Fibroblast of skin of left biceps (primary cell): ENCODE measurements at places on chromosomes 5 and 9.
A peak's percentile ranks its signal among the peaks of the same experiment; 100 is the strongest.

GRCh38 chr5:129904667-129905472 lies 605 bp downstream of the CHSY3 start:
- DNase-seq: no peak

GRCh38 chr9:127506814-127507750 lies 55.8 kb downstream of the LRSAM1 start:
- no peak for DNase-seq

DNA sequence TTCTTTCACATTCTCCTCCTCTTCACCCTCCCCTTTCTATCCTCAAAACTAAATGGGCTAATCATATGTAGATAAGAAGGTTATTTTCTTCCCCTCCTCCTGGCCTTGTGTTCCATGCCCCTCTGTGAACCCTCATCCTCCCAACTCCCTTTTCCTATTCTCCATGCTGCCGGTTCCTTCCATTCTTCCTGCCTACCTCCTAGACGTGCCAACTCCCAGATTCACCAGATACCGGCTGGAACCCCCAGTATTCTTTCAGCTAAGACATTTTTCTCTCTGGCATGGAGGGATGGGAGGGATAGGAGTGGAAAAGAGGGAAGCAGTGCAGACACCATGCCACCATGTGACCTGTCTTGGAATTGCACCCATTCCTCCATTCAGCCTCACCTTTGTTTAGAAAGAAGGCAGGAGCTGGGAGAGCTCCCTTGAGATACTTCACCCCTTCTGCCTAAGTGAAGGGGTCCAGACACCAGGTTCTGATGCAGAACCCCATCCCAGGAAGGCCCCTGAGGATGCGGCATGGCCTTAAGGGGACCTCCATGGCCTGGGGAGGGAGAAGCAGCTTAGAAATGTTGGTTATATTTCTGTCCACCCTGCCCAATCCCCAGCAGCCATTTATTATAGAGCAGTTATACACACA lies 4.8 kb downstream of the DNAJB5 start:
- no peak for DNase-seq

- DNase-seq: no peak
Observed at GRCh38 chr5:141149812-141150211, at the start of gene PCDHB6. TSS of gene PCDHB6 (plus strand) at chr5:141150057. CDS start at chr5:141150258, 201 bp downstream.

DNA sequence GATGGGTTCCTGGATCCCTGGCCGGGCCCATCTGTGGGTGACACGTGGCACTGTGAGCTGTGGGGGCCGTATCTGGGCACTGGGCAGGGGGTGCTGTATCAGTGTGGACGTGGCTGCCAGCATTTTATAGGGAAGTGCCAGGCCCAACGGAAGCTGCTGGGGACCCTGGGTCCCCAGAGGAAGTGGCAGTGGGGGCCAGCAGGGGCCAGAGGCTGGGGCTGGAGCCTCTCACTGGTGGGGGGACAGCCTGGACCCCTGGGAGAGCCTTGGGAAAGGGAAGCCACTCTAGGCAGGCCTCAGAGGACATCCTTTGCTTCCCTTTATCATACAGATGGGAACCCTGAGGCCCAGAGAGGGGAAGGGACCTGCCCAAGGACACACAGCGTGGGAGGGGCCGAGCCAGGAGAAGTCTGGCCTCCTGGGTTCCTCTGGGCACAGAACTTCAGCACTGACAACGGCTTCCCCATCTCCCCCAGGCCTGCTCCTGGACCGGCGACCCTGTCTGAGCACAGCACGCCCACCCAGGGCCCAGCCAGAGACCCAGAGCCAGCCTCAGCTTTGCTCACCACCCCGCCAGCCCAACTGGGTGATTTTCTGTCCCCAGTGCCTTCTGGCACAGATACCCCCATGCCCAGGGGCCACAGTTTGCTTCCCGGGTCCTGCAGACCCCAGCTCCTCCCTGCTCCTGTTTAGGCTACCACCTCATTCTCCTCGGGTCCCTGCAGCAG lies 15.5 kb upstream of the LAMC3 start:
- no peak for DNase-seq

DNA sequence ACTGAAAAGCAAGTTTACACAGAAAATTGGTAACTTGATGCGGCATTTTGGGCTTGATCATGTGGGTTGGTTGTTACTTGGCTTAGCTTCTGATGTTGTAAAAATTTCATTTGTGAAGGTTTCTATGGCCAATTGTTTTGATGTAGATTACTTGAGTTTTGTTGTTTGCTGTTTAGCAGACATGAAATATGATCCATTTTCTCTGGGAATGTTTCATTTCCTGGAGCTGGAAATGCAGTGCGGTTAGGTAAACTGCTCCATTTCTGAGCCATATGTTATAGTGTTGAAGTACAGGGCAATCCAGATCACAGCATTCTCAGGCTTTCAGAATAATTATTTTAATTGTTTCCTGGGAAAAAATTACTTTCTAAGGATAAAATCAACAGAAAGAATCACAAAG lies 396.9 kb downstream of the ENC1 start:
- DNase-seq: no peak

DNA sequence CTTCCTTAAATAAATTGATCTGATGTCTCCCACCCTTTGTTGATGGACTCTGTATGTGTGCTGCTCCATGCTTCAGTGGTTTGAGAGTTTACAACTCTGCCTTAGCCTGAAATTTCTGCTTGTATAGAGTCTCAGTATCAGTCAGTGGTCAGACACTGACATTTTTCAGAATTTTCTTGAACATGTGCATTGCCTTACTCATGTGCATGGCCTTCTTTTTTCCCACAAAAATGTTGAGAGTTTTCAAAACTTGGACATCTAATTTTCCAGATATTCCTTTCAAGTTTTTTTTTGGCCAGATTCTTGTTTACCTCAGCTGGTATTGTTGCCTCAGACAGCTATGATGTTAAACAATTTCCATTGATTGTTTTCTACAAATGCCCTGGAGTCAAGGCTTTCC lies 427.1 kb upstream of the CHD1 start:
- no peak for DNase-seq

DNA sequence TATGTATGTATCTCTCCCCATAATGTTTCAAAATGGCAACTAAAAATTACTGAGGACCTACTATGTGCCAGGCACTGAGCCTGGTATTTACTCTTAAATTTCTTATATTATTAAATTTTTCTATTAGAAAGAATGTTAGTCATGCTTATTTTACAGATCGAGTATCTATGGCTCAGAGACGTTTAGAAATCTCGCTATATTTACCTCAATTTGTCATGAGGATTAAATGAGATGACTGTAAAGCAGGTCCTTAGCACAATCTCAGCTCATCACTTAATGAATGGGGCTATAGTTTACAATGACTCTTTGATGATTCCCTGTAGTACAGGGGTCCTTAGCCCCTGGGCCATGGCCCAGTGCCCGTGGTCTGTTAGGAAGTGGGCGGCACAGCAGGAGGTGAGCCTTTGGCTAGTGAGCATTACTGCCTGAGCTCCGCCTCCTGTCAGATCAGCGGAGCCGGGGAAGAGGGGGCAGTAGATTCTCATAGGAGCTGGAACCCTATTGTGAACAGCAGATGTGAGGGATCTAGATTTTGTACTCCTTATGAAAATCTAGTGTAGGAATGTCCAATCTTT lies 15.5 kb downstream of the ENC1 start:
- no peak for DNase-seq

DNA sequence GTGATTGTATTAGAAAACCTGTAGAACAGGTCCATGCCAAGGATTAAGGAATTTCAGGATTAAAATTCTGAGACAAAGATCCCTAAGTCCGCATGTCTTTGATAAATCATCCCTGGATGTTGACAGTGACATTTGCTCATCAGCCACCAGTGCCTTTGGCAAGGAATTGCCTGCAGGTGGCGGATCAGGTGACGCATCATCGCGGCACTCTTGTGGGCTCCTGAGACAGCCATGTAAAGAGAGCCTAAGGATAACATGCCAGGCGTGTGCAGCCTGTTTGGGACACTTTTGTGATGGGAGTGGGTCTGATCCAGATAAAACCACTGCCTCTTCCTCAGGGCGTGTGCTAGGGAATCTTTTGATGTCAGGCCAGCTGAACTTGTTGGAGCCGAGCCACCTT lies 40.6 kb downstream of the ADCY2 start:
- DNase-seq: no peak

- no peak for DNase-seq
Observed at GRCh38 chr5:168790671-168791250, 211.6 kb upstream of the PANK3 start.

- no peak for DNase-seq
Observed at GRCh38 chr9:8424786-8425410, 625.3 kb upstream of the DMAC1 start.

- DNase-seq: no peak
Observed at GRCh38 chr9:26904070-26904469, 11.5 kb upstream of the CAAP1 start.

DNA sequence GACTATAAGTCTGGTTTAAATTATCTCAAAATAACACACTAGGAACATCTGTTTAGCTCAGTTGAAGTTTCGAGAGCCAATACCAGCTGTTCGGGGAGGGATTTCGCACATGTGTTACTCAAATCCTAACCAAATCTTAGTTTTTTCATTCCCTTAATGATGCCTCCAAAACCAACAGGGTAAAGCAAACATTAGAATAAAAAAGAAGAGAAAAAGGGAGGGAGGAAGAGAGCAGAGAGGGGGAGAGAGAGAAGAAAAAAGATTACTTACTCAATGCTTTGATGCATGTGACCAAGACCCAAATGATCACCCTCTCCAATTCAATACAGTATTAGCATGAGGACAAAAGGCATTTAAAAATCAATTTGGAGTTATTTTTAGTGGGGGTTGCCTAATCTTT lies 86.0 kb upstream of the NR5A1 start:
- no peak for DNase-seq

GRCh38 chr9:127731938-127732337 lies 3.2 kb downstream of the TOR2A start:
- no peak for DNase-seq

DNA sequence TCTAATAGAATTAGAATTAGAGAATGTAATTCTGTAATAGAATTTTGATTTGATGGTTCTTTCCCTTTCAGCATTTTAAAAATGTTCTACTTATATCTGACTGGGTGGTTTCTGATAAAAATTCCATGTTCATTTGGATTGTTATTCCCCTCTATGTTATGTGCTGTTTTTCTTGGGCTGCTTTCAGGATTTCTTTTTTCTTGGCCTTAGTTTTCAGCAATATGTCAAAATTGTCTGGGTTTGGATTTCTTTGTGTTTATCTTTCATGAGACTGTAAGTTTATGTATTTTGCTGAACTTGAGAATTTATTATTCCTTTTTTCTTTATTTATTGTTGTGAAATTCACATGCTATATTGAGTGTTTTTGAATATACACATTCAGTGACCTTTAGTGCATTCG lies 189.1 kb downstream of the RANBP17 start:
- DNase-seq: no peak

DNA sequence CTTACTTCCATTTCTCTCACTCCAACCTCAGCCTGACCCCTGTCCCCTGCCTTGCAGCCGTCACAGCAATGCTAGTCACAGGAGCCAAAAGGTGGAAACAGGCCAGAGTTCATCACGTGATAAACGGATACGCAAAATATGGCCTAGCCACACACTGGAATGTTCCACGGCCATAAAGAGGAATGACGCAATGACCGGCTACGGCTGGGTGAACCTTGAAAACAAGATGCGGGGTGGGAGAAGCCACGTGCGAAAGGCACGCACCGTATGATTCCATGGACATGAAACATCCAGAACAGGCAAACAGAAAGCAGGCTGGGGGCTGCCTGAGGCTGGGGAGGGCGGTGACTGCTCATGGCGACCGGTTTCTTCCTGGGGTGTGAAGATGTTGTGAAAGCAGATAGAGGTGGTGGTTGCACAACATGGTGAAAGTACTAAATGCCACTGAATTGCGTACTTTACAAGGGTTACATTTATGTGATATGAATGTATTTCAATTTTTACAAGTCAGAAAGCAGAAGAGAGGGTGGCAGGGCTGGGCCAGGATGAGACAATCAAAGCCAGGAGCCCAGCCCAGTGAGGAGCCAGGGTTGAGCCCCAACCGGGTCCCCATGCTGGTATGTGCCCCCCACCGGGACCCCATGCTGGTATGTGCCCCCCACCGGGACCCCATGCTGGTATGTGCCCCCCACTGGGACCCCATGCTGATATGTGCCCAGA lies 117.8 kb upstream of the SARDH start:
- peak; percentile 12 for DNase-seq
